ENCODE measurements at places on chromosomes 3 and 15.

GRCh38 chr3:11530153-11530721 is 113.5 kb downstream of the VGLL4 start:
- no peak overlapping the region for H3K4me3 ChIP-seq
- H3K27me3 ChIP-seq: no peaks in the 10 kb centered on the region
- no peak for DNase-seq
- no peaks in the 10 kb centered on the region for H3K4me1 ChIP-seq
- no peaks in the 10 kb centered on the region for H3K36me3 ChIP-seq
- H3K27ac ChIP-seq: no peak overlapping the region

GRCh38 chr15:43903864-43904290 is 77.1 kb downstream of the WDR76 start:
- 0 out of 2 replicates have a peak overlapping the region, but pooled peaks have one; percentile 15 for H3K4me3 ChIP-seq
- H3K27me3 ChIP-seq: no peaks in the 10 kb centered on the region
- H3K36me3 ChIP-seq: peaks cover 18% of the 10 kb centered on the region
- H3K4me1 ChIP-seq: no peaks in the 10 kb centered on the region

DNA sequence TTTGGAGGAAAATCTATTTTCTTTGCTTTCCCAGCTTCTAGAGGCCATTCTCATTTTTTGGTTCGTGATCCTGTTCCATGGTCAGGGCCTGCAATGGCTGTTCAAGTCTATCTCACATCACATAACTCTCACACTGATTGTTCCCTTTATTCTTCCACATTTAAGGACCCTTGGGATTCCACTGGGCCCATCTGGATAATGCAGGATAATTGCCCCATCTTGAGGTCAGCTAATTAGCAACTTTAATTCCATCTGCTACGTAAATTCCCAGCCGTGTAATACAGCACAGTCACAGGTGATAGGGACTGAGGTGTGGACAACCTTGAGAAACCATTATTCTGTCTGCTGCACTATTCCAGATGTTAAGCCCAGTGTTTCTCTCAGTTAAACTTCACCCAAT is 311.6 kb upstream of the CNTN4 start:
- no peaks in the 10 kb centered on the region for H3K4me1 ChIP-seq
- no peaks in the 10 kb centered on the region for H3K36me3 ChIP-seq
- H3K27me3 ChIP-seq: no peaks in the 10 kb centered on the region

- no peak overlapping the region for H3K4me3 ChIP-seq
- H3K27me3 ChIP-seq: no peaks in the 10 kb centered on the region
- peaks cover 4% of the 10 kb centered on the region for H3K4me1 ChIP-seq
- H3K27ac ChIP-seq: no peak overlapping the region
- no peak for DNase-seq
Observed at GRCh38 chr15:83164771-83165404, 42.7 kb downstream of the HDGFL3 start.

DNA sequence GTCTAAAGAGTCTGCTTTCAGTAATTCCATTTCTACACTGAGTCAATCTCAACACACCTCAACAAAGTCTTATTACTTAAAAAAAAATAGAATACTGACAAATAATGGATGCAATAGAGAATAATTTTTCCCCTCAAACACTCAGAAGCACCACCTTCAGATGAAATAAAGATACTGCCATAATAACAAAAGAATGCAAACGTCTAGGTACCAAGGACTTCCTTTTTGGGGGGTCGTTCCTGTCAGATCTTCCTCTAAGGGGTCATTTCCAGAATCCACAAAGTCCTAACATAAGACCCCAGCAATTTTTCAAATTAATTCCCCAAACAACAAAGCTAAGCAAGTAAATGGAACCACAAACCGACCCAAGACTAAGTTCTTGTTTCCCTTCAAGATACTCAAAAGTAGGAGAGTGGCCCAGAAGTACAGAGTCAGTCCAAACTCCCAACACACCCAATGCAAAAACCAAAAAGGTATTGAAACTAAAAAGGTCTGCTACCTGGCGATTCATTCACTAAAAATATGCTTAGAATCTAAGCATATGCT is 1.3 kb downstream of the RYK start:
- no peak for DNase-seq
- H3K27me3 ChIP-seq: no peaks in the 10 kb centered on the region
- peak overlapping the region; percentile 94 for H3K4me3 ChIP-seq
- peaks cover 23% of the 10 kb centered on the region for H3K4me1 ChIP-seq

DNA sequence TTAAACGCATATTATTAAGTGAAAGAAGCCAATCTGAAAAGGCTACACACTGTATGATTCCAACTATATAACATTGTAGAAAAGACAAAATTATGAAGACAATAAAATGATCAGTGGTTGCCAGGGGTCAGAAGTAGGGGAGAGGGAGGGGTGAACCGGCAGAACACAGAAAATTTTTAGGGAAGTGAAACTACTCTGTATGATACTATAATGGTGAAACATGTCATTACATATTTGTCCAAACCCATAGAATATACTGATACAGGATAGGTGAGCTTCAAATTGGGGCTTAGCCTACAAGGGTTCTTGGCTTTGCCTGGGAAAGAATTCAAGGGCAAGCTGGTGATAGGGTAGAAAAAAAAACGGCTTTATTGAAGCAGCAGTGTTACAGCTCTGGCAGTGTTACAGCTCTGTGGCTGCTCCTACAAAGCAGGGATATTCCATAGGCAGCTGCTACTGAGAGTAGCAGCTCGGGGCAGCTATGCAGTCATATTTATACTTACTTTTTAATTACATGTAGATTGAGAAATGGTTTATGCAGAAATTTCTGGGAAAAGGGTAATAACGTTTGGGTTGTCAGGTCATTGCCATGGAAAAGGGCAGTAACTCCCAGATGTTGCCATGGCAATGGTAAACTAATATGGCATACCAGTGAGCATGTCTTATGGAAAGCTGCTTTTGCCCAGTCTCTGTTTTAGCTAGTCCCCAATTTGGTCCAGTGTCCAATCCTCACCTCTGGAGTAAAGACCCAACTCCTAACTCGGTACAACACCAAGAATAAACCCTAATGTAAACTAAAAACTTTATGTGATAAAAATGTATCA is 125.1 kb upstream of the SLC25A36 start:
- H3K27me3 ChIP-seq: no peaks in the 10 kb centered on the region
- H3K27ac ChIP-seq: no peak overlapping the region
- H3K4me1 ChIP-seq: no peaks in the 10 kb centered on the region
- no peak overlapping the region for H3K4me3 ChIP-seq
- no peak for DNase-seq
- peaks cover 5% of the 10 kb centered on the region for H3K36me3 ChIP-seq

- H3K36me3 ChIP-seq: peaks cover 16% of the 10 kb centered on the region
- H3K27ac ChIP-seq: no peak overlapping the region
- no peaks in the 10 kb centered on the region for H3K27me3 ChIP-seq
- H3K4me1 ChIP-seq: no peaks in the 10 kb centered on the region
- no peak overlapping the region for H3K4me3 ChIP-seq
Observed at GRCh38 chr3:51422211-51422610, 31.1 kb downstream of the RBM15B start.

- H3K27ac ChIP-seq: no peak overlapping the region
- H3K4me3 ChIP-seq: no peak overlapping the region
- peaks cover 17% of the 10 kb centered on the region for H3K36me3 ChIP-seq
Observed at GRCh38 chr3:33093847-33094246, 3.1 kb downstream of the GLB1 start.

DNA sequence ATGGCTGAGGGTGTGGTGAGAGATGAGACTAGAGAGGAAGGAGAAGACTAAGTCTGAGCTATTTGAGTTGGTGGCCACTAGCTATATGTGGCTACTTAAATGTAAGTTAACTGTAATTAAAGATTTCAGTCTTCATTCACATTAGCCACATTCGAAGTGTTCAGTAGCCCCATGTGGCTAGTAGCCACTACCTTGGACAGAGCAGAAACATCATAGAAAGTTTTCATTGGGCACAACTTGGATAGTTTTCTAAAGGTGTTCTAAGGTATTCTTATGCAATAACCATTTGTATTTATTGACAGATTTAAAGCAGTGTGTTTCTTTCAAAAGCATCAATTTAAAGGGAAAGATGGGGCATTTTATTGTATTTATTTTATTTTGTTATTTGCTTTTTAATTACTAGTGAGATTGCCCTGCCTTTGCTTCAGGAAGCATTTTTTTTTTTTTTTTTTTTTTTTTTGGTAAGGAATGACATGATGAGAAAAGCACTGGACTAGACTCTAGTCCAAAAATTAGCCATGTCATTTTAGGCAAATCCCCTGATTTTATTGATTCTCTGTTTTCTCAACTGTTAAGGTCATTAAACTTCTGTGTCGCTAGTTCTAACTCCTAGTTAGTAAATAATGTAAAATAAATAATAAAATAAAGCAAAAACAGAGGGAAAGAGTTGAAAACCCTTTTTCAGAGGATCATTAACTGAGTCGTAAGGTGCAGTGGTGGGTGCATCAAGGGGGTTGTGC is 153.0 kb upstream of the ROBO2 start:
- no peaks in the 10 kb centered on the region for H3K27me3 ChIP-seq
- DNase-seq: no peak
- H3K27ac ChIP-seq: no peak overlapping the region
- H3K4me1 ChIP-seq: no peaks in the 10 kb centered on the region
- no peak overlapping the region for H3K4me3 ChIP-seq

- no peaks in the 10 kb centered on the region for H3K27me3 ChIP-seq
- no peaks in the 10 kb centered on the region for H3K4me1 ChIP-seq
- no peak overlapping the region for H3K27ac ChIP-seq
Observed at GRCh38 chr3:190443257-190443656, 6.4 kb downstream of the TMEM207 start.

DNA sequence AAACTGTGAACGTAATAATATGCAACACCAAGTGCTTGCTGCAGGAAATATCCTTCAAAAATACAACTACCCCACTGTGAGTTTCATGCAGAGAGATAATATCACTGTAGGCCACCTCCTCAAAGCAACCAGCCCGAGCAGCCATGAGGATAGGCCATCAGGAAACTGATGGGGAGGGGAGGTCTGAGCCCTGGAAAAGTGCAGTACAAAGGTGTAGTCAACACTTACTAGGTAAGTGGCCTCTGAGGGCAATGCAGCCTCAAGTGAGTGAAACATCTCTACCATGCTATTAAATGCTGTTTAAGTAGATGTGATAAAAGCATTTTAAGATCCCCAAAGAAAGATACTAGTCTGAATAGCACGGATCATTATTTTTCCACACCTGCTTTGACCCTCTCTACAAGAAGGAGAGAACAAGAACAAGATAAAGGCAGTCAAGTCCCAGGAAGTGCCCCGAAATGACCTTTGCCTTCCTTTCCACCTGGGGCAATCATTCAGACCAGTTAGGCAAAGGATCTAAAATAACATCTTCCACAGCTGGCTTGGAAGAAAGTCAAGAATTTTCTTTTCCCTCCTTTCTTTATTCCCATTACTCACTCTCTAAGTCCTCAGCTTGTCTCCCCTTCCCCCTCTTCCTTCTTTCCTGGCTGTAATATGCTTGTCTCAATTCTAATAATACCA is 62.8 kb downstream of the FMN1 start:
- H3K36me3 ChIP-seq: peaks cover 7% of the 10 kb centered on the region
- H3K4me1 ChIP-seq: no peaks in the 10 kb centered on the region
- no peak overlapping the region for H3K4me3 ChIP-seq
- no peak for DNase-seq
- H3K27ac ChIP-seq: no peak overlapping the region

GRCh38 chr3:9266716-9267115 is 17.3 kb upstream of the SRGAP3 start:
- DNase-seq: no peak
- H3K4me3 ChIP-seq: no peak overlapping the region
- no peak overlapping the region for H3K27ac ChIP-seq

DNA sequence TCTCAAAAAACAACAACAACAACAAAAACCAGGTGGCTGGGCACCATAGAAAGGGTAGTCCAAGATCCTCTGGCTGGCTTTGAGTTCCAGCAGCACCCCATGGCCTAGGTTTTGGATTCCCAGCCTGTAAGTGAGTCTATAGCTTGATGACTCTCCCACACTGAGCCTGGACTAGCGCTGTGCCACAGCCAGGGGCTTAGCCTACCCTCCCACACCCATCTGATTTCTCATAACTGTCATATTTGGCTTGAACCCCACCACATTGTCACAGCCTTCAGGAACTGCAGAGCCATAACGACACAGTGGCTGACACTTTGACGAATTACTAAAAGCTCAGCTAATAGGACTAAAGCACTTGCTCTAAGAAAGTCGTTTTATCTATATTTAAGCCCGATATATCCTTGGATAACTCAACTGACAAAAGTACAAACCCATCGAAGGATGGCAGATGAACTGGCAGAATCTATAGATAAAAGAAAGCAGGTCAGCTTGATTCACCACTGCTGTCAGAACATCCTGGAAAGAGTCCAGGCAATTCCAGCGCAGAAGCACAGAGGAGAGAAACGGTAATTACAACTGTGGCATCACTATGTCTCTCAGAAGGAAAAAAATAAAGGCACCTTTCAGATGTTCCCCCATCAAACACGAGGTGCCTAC is 62.1 kb downstream of the HOMER2 start:
- H3K4me3 ChIP-seq: no peak overlapping the region
- peaks cover 6% of the 10 kb centered on the region for H3K36me3 ChIP-seq
- H3K27me3 ChIP-seq: no peaks in the 10 kb centered on the region
- DNase-seq: no peak

DNA sequence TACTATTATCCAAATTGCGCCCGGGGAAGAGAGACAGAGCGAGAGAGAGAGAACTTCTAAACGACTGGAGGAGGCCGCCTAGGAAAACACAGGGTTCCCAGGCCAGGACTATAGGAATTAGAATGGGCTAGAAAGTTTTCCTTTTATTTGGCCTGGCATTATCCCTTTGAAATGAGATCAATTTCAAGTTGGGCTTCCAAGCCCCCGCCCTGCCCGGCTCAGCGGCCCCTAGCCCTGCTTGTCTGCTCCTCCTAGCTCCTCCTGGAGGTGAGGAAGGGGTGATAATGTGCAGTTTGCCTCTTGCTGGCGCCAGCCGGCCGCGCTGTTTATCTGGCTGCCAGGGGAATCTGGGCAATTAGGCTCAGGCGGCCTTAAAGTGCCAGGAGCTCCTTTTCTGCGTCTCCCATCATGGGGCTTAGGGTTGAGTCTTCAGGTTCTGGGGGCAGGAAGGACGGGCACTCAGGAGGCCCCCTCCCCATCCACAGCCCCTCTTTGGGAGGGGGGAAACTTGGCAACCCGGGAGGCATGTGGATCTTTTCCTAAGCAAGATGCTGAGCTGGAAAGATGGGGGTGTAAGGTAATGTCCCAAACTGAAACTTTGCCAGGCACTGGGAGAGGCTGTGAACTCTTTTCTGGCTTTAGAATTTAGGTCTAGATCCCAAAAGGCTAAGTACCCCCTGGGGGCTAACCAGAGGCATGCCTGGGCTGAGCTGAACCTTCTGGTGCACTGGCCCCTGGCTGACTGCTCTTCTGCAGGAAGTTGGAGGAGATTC is 5.5 kb downstream of the SMAD6 start:
- no peak overlapping the region for H3K27ac ChIP-seq
- peaks cover 14% of the 10 kb centered on the region for H3K27me3 ChIP-seq
- H3K4me1 ChIP-seq: 0 out of 2 replicates have a peak, but pooled peaks cover 2% of the 10 kb centered on the region
- peak; percentile 86 for DNase-seq
- H3K36me3 ChIP-seq: peaks cover 9% of the 10 kb centered on the region

GRCh38 chr3:77038468-77038929 is 1.4 kb upstream of the ROBO2 start:
- peaks cover 5% of the 10 kb centered on the region for H3K4me1 ChIP-seq
- no peaks in the 10 kb centered on the region for H3K36me3 ChIP-seq
- H3K27me3 ChIP-seq: peaks cover 5% of the 10 kb centered on the region
- peak; percentile 85 for DNase-seq
- H3K27ac ChIP-seq: no peak overlapping the region

GRCh38 chr3:24180616-24181015 is 235.5 kb downstream of the NR1D2 start:
- H3K36me3 ChIP-seq: no peaks in the 10 kb centered on the region
- H3K27ac ChIP-seq: no peak overlapping the region
- no peaks in the 10 kb centered on the region for H3K4me1 ChIP-seq
- H3K4me3 ChIP-seq: no peak overlapping the region

GRCh38 chr15:51094606-51095569 is at the start of gene TNFAIP8L3:
TNFAIP8L3 (minus strand) TSS chr15:51094906; CDS start chr15:51094595, 311 bp downstream.
- peak; percentile 46 for DNase-seq
- H3K4me3 ChIP-seq: peak within 1 kb of the TSS; percentile 69
- H3K4me1 ChIP-seq: no peaks in the 10 kb centered on the region
- no peak within 1 kb of the TSS for H3K27ac ChIP-seq
- H3K27me3 ChIP-seq: peaks cover 30% of the 10 kb centered on the region
- H3K36me3 ChIP-seq: no peaks in the 10 kb centered on the region

Measured in H9 (cell line).